ENCODE measurements at places on chromosomes 12 and 14.

GRCh38 chr12:46419675-46420074 is 47.1 kb upstream of the SLC38A2 start:
- DNase-seq, result no peak

GRCh38 chr12:105192624-105193225 is 43.2 kb downstream of the APPL2 start:
- DNase-seq, result no peak

DNA sequence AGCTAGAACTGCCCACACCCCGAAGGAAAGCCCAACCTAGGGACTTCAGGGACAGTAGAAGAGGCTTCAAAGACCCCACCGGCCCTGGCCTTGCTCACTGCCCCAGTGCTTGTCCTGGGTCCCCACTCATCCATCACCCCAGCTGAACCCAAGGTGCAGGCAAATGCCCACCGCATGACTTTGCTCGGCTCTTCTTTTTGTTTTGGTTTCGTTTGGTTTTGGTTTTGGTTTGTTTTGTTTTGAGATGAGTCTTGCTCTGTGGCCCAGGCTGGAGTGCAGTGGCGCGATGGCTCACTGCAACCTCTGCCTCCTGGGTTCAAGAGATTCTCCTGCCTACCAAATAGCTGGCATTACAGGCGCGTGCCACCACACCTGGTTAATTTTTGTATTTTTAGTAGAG is 9.0 kb downstream of the CCDC85C start:
- no peak for DNase-seq

DNA sequence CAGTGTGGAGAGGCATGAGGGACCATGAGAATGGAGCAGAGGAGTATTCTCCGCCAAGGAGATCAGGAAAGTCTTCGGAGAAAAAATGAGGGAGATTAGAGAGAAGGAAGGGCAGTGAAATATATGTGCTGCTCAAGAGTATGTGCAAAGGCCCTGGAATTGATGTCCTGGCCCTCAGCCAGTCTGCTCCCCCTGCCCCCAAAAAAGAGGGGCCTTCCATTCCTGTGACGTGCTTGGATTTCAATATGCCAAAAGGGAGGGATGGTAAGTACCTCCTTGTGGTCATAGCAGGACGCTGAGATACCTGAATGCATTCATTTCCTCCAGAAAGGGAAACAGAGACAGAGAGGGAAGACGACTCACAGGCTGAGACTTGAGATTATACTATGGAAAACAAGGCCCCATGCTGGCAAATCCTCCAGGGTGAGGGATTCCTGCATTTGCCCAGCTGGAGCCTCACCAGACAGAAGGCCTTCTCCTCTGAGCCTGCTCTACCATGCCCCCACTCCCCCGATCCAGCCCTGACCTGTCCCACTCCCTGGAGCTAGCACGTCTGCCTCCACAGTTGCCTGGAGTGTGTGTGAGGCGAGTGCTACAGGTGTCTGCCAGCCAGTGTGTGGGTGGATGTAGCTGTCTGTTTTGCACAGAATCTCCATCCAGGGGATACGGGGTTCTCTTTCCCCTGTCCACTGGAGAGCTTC is 3.9 kb upstream of the RARG start:
- DNase-seq, result no peak

Measured in hematopoietic multipotent progenitor cell treated with erythropoietin and hydrocortisone succinate and interleukin-3 and kit ligand, for 6 days (in vitro differentiated cells).